Ovary (tissue), 10 donors: ENCODE measurements at places on chromosomes 7 and 10. TPM values are rescaled to one million over a fixed set of nuclear protein-coding genes. Genes with fewer than 3 reads are reported as not detected.

- H3K4me1 ChIP-seq = no peaks in the 10 kb centered on the region
- H3K36me3 ChIP-seq = no peaks in the 10 kb centered on the region
- no peak overlapping the region for H3K4me3 ChIP-seq
- H3K27ac ChIP-seq = no peak overlapping the region
- H3K27me3 ChIP-seq = no peaks in the 10 kb centered on the region
- DNase-seq = no peak
These were observed 1025.6 kb upstream of the C7orf33 start for GRCh38 chr7:147564786-147565476.

- no peaks in the 10 kb centered on the region for H3K4me1 ChIP-seq
- DNase-seq = no peak
- no peaks in the 10 kb centered on the region for H3K27me3 ChIP-seq
- no peak overlapping the region for H3K4me3 ChIP-seq
- no peaks in the 10 kb centered on the region for H3K36me3 ChIP-seq
These were observed 177.6 kb downstream of the GRID1 start for GRCh38 chr10:86188796-86189558.

The DNAH11 gene
- 5.7 TPM for total RNA-seq

DNA sequence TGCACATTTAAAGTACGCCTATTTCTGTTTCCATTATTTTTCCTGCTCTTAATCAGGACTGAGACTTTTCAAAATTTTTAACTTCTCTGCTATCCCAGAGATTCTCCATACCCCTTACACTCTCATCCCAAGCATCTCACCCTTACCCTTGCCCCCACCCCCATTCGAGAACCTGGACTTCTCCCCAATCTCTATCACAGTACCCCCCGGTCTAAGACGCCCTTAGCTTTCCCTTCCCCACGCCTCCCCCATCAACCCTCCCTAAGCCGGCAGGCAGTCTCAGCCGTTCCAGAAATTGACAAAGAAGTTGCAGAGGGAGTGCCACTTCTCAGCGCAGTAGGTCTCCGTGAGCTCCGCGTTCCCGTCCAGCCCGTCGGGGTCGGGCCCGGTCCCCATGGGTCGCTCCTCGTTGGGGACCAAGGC lies 1.4 kb downstream of the FGFBP3 start:
- no peaks in the 10 kb centered on the region for H3K36me3 ChIP-seq
- DNase-seq = no peak
- no peaks in the 10 kb centered on the region for H3K4me1 ChIP-seq
- no peaks in the 10 kb centered on the region for H3K27me3 ChIP-seq

The TWIST1 gene
- 6.1 TPM for total RNA-seq

- no peak overlapping the region for H3K27ac ChIP-seq
- no peak for DNase-seq
- H3K4me1 ChIP-seq = no peaks in the 10 kb centered on the region
These were observed 64.0 kb downstream of the PDZD8 start for GRCh38 chr10:117311261-117311660.

DNA sequence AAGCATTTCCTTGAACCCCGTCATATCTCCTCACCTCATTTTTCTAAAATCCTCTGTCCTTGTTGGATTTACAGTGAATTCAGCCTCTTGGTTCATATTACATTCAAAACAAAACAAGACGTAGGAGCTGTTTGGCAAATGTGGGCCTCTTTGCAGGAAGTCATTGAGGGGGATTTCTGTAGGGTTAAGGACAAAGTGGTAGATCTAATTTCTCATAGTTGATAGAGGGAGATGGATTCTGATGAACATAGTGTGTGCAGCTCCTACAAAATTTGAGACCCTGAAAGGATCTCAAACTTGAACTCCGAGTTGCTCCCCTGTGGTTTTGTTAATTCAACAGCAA lies 682 bp downstream of the TBXAS1 start:
- no peak overlapping the region for H3K4me3 ChIP-seq
- no peaks in the 10 kb centered on the region for H3K27me3 ChIP-seq
- no peak for DNase-seq
- H3K27ac ChIP-seq = no peak overlapping the region

- peaks cover 22% of the 10 kb centered on the region for H3K4me1 ChIP-seq
- H3K4me3 ChIP-seq = no peak overlapping the region
- no peaks in the 10 kb centered on the region for H3K36me3 ChIP-seq
- no peaks in the 10 kb centered on the region for H3K27me3 ChIP-seq
These were observed 35.4 kb downstream of the LRRC4 start for GRCh38 chr7:127995881-127996215.

The EEF1AKMT2 gene
- total RNA-seq = 20.7 TPM

The HYAL4 gene
- not detected for total RNA-seq
